Large intestine (tissue), 12 donors: ENCODE measurements at places on chromosomes 5 and 9. TPM values are rescaled to one million over a fixed set of nuclear protein-coding genes. Genes with fewer than 3 reads are reported as not detected.

DNA sequence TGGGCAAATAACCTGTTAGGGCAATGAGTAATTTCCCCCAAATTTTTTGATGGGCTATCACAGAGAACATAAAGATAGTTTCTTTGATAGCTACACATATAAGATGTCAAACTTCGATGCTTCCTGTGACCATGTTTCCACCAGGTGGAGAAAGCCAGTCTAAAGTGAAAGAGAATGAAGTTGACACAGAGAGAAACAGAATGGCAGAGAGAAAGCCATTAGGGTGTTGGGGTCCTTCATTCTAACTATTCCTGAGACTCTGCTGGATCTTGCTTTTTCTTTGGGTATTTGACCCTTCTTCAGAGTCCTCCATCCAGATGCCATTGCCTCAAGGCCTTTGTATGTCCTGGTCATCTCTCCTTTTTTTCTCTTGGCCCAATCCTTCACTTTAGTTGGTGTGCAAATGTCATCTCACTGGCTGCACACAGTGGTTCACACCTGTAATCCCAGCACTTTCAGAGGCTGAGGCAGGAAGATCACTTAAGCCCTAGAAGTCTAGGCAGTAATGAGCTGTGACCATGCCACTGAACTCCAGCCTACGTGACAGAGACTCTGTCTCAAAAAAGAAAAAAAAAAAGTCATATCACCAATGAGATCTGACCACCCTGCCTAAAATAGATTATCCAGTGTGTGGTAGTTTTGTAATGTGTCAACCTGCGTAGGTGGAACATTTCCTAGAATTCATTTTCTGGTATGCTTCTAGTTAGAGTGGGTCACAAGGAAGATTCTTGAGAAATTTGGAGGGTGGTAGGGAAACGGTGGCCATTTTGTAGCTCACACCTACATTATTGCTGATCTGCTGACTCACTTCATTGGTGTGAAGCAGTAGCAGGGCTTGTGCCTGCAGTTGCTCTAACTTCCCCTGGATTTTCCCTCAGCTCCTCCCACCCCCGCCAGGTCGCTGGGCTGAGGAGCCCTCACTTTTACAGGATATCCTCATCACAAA lies 20.8 kb upstream of the KIF2A start:
- H3K4me3 ChIP-seq, result no peak overlapping the region
- H3K27ac ChIP-seq, result no peak overlapping the region
- no peaks in the 10 kb centered on the region for H3K27me3 ChIP-seq
- no peaks in the 10 kb centered on the region for H3K36me3 ChIP-seq
- DNase-seq, result no peak

- no peaks in the 10 kb centered on the region for H3K27me3 ChIP-seq
- H3K36me3 ChIP-seq, result no peaks in the 10 kb centered on the region
- no peak for DNase-seq
- H3K4me3 ChIP-seq, result no peak overlapping the region
Observed at GRCh38 chr5:120794121-120794520, 330.0 kb downstream of the PRR16 start.

DNA sequence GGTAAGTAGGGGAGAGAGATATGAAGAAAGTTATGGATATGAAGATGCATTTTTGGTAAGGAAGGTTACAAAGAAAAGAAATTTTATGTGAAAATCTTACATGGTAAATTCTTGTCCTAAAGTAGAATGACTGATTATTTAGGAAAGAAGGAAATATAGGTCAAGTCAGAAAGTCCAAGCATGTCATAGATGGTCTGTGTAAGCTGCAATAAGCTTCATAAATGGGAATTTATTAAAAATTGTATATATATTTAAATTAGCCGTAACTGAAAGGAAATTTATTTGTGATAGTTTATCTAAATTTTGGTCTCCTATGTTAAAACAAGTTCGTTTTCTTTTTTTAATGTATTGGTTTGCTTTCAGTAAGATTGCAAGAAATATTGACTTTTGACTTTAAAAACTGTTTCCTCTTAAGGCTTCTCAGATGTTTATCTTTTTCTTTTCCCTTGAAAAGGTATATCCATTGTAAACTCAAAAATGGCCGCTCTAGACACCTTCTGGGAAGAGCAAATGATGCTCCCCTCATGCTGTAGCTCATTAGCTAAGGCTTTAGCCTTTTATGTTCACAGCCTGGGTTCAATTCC lies 46.8 kb upstream of the HAPLN1 start:
- H3K27me3 ChIP-seq, result no peaks in the 10 kb centered on the region
- no peaks in the 10 kb centered on the region for H3K4me1 ChIP-seq
- no peaks in the 10 kb centered on the region for H3K36me3 ChIP-seq
- H3K4me3 ChIP-seq, result no peak overlapping the region
- no peak for DNase-seq

GRCh38 chr5:87136096-87136495 lies 131.6 kb upstream of the RASA1 start:
- no peak overlapping the region for H3K27ac ChIP-seq
- H3K4me3 ChIP-seq, result no peak overlapping the region
- no peak for DNase-seq
- no peaks in the 10 kb centered on the region for H3K27me3 ChIP-seq
- H3K36me3 ChIP-seq, result no peaks in the 10 kb centered on the region

- no peaks in the 10 kb centered on the region for H3K4me1 ChIP-seq
- peaks cover 10% of the 10 kb centered on the region for H3K27me3 ChIP-seq
- no peaks in the 10 kb centered on the region for H3K36me3 ChIP-seq
- no peak overlapping the region for H3K4me3 ChIP-seq
- no peak for DNase-seq
Observed at GRCh38 chr5:71892641-71893365, 173.7 kb downstream of the CARTPT start.

Gene PTCH1
- 25.3 TPM for polyA plus RNA-seq

Gene IRX4
- polyA plus RNA-seq, result not detected

- H3K36me3 ChIP-seq, result no peaks in the 10 kb centered on the region
- H3K4me3 ChIP-seq, result no peak overlapping the region
- H3K27ac ChIP-seq, result no peak overlapping the region
Observed at GRCh38 chr9:100086097-100086635, 12.6 kb downstream of the ERP44 start.

- H3K36me3 ChIP-seq, result peaks cover 38% of the 10 kb centered on the region
- DNase-seq, result no peak
- H3K27ac ChIP-seq, result peak overlapping the region; percentile 88
- no peak overlapping the region for H3K4me3 ChIP-seq
- H3K27me3 ChIP-seq, result no peaks in the 10 kb centered on the region
Observed at GRCh38 chr5:132871459-132872284, 1.8 kb upstream of the LEAP2 start.

Gene KDM3B
- polyA plus RNA-seq, result 61.1 TPM

GRCh38 chr9:6007058-6007769 lies 8.2 kb downstream of the RANBP6 start:
- H3K27me3 ChIP-seq, result no peaks in the 10 kb centered on the region
- peak overlapping the region; percentile 90 for H3K4me3 ChIP-seq
- peak overlapping the region; percentile 98 for H3K27ac ChIP-seq
- peak; percentile 80 for DNase-seq
- H3K36me3 ChIP-seq, result peaks cover 4% of the 10 kb centered on the region

DNA sequence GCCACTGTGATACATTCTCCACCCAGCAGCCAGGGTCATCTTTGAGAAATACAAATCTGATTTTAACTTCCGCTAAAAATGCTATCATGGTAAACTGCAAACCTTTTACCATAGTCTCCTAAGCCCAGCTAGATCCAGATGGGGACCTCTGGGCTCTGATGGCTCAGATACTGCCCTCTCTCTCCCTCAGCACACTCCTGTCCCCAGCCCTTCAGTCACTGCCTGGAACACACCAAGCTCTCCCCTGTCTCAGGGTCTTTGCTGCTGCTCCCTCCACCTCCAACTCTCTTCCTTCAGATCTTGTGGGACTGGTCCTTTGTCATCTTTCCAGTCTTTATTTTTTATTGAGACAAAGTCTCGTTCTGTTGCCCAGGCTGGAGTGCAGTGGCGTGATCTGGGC lies 65.1 kb downstream of the SPRY4 start:
- no peak overlapping the region for H3K27ac ChIP-seq
- H3K4me1 ChIP-seq, result no peaks in the 10 kb centered on the region
- DNase-seq, result no peak
- H3K36me3 ChIP-seq, result no peaks in the 10 kb centered on the region

GRCh38 chr9:136220017-136220729 lies 15.2 kb upstream of the LHX3 start:
- H3K27me3 ChIP-seq, result no peaks in the 10 kb centered on the region
- H3K4me1 ChIP-seq, result no peaks in the 10 kb centered on the region
- H3K36me3 ChIP-seq, result peaks cover 56% of the 10 kb centered on the region
- no peak overlapping the region for H3K4me3 ChIP-seq
- H3K27ac ChIP-seq, result no peak overlapping the region

DNA sequence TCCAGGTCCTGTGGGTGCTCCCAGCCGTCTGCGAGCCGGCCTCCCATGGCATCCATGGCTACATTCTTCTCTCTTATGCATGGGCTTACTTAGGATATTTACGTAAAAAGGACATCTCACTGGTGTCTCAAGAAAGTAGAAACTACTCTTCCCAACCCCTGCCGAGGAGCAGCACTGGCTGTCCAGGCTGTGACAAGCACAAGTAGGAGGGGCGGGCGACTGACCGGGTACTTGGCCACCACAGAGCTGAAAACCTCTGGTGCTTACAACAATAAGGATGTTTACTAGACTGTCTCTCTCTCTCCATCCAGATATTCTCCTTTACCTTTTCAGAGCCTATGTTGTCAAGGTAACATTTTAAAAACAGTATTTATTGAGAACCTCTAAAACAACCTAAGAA lies 56.3 kb upstream of the TBC1D9B start:
- H3K36me3 ChIP-seq, result peaks cover 16% of the 10 kb centered on the region
- no peaks in the 10 kb centered on the region for H3K27me3 ChIP-seq
- H3K27ac ChIP-seq, result no peak overlapping the region
- H3K4me3 ChIP-seq, result no peak overlapping the region
- DNase-seq, result no peak

DNA sequence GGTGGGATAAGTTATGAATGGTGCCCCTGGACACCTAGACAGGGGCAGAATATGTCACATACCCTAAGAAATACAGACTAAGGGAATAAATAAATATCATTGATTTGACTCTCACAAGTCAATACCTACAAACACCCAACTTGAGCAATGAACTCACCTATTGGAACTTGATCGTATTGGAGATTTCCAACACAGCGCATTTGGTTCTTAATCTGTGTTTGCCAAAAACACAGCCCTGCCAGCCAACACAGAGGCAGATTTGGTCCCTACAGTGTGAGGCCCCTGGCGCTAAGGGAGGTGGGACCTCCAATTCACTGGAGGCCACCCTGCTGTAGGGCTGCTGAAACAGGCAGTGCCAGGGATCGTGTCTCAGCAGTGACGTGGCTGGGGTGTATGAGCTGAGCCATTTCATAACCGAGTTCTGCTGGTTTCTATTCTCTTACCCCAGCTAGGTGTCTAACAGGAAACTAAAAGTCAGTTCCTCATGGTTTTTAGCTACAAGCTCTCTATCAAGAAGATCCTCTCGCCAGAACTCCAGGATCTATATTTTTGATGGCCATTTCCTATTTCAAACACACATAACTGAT lies 84.5 kb downstream of the SLC1A1 start:
- H3K27me3 ChIP-seq, result no peaks in the 10 kb centered on the region
- no peak overlapping the region for H3K4me3 ChIP-seq
- peaks cover 30% of the 10 kb centered on the region for H3K36me3 ChIP-seq
- no peaks in the 10 kb centered on the region for H3K4me1 ChIP-seq
- no peak overlapping the region for H3K27ac ChIP-seq

DNA sequence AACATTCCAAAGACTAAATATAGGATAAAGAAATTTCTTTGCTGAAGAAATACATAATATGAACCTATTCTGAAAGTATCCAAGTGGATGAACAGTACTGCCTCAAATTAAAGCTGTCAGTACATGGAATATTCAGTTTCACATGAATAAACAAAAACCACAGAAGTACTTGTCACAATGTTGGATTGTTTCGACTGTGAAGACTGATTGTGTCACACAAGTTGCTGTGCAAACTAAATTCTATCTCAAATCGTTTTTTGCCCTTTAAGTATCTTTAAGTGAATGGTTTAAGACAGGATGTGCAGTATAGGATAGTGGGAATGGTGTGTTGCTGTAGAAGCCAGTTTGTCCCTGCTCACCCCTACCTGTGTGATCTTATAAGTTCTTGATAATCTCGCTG lies 137.4 kb upstream of the OTULINL start:
- no peak for DNase-seq
- H3K4me3 ChIP-seq, result no peak overlapping the region
- peak overlapping the region; percentile 11 for H3K27ac ChIP-seq
- H3K27me3 ChIP-seq, result no peaks in the 10 kb centered on the region
